ENCODE measurements at places on chromosomes 6 and 20. TPM values are rescaled to one million over a fixed set of nuclear protein-coding genes. Genes with fewer than 3 reads are reported as not detected.

ZNF334 gene
- 1.3 TPM for total RNA-seq

AVP gene
- total RNA-seq, result not detected

NFYA gene
- 33.3 TPM for total RNA-seq

TFAP2D gene
- total RNA-seq, result not detected

LRRN4 gene
- not detected for total RNA-seq

OPN5 gene
- not detected for total RNA-seq

BHLHE23 gene
- not detected for total RNA-seq

MUC21 gene
- not detected for total RNA-seq

CALHM4 gene
- total RNA-seq, result not detected

PRICKLE4 gene
- not detected for total RNA-seq

RBBP8NL gene
- total RNA-seq, result not detected

OSER1 gene
- total RNA-seq, result 25.3 TPM

ADGRF4 gene
- not detected for total RNA-seq

EEF1A2 gene
- total RNA-seq, result 1.6 TPM

Measured in T-helper 1 cell treated with Interleukin-12 subunit alpha and Interleukin-12 subunit beta and Interleukin-4 antibody, amounts not matched to agents 30 ng/mL and 1 ng/mL, for 36 hours (primary cell).